ENCODE measurements at places on chromosomes 3 and 15. TPM values are rescaled to one million over a fixed set of nuclear protein-coding genes. Genes with fewer than 3 reads are reported as not detected.

Gene ISLR
- total RNA-seq, result 41.3 TPM

Gene IL20RB
- 288 TPM for total RNA-seq

Gene PIK3R4
- 33.9 TPM for total RNA-seq

DNA sequence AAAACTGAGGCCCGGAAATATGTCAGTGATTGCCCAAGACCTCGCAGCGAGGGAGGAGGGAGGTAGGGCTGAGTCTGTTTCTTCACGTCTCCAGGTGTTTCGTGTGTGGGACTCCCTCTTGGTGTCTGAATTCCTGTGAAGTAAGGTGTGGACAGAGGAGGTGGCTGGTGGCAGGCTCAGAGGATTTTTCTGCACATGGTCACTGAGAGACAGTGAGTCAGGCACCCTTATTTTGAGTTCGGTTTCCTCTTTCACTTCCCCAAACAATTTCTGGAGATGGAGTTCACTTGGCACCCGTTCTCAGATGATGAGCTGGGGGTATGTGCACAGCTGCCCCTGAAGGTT, 46.3 kb upstream of the VPS8 start:
- DNase-seq, result no peak

GRCh38 chr3:79015854-79016253, 751.9 kb downstream of the ROBO1 start:
- no peak for DNase-seq

- no peak for DNase-seq
Measured at GRCh38 chr3:57709559-57709958, 16.7 kb upstream of the DENND6A start.
